A172 (cell line): ENCODE measurements at places on chromosomes 11 and 22. TPM values are rescaled to one million over a fixed set of nuclear protein-coding genes. Genes with fewer than 3 reads are reported as not detected.

DNA sequence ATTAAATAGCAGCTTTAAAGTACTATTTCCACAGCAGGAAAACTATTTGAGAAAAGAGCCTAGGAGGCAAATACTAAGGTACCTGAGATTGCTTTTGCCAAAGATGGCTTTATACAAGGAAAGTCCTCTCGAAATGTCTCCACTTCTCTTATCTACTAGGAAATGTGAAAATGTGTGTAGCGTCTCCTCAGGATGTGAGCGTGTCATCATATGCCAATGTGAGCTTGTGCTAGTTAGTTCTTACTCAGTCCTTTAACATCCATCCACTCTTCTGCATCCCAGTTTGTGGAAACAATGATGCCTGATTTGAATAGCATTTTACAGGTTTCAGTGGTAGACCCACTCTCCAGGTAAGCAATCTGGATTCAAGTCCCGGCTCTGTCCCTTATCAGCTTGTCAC lies 421.0 kb downstream of the DYNC2H1 start:
- DNase-seq: peak; percentile 38

DNA sequence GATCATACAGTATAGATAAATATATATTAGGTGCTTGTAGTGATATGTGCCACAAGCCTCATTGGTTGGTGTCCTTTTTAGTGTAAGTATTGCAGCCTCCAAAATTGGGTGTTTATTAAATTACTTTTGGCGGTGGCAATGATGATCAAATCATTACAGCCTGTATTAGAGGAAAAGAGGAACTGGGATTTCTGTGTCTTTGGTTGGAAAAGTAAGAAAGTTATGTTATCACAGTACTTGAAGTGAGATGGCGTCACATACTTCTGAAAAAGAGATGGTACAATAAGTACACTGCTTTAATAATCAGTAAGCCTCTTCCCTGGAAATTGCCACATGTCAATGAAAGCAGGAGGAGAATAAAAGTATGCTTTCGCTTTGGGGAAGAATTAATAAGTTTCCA lies 523 bp upstream of the MPZL3 start:
- DNase-seq: no peak

Gene NCAM1
- 6.1 and 9.2 TPM in 2 replicates for total RNA-seq

Gene ARAP1
- 54.4 and 61.7 TPM in 2 replicates for total RNA-seq

Gene ACCSL
- not detected in 2 replicates for total RNA-seq
